Endothelial cell of umbilical vein (primary cell): ENCODE measurements at places on chromosomes 3 and 15.

DNA sequence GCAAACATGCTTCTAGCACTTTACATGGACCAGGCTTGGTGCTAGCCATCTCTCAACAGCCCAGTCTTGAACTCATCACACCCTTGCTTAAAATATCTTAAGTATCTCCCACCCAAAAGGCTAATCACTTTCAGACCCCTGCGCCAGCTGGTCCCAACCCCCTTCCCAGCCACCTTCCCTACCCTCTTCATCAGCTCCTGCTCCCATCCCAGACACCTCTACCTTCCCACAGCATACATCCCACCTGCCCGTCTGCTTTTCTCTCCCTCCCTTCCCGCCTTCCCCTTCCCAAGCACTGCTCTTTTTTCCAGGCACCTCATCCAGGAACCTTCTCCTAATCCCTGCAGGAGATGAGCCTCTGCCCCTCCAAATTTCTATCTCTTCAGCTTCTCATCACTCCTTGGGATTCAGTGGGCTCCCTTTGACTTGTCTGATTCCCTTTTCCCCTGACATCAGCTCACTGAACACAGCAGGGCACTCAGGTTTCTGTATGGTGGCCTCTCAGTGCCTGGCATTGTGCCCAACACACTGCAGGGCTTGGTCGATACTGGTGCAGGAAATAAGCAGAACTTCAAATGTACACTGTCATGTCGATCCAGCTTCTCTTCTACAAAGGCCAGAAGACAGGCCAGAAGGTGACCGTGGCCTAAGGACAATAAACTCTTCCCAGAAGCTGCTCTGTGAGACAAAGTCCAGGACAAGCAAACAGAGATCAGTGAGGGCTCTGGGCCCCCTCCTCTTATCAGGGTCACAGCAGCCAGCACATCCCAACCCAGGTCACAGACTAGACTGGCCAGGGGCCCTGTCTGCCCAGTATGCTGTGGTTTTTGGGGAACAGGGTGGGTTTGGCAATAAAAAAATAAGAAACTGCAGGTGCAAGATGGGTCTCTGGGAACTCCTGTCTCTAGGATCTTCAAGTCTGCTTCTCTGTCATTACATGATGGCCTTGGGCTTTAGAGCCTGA is 2.2 kb upstream of the ITIH1 start:
- DNase-seq: no peak

- DNase-seq: no peak
These were observed 857.7 kb downstream of the OTOL1 start for GRCh38 chr3:162354356-162354755.

DNA sequence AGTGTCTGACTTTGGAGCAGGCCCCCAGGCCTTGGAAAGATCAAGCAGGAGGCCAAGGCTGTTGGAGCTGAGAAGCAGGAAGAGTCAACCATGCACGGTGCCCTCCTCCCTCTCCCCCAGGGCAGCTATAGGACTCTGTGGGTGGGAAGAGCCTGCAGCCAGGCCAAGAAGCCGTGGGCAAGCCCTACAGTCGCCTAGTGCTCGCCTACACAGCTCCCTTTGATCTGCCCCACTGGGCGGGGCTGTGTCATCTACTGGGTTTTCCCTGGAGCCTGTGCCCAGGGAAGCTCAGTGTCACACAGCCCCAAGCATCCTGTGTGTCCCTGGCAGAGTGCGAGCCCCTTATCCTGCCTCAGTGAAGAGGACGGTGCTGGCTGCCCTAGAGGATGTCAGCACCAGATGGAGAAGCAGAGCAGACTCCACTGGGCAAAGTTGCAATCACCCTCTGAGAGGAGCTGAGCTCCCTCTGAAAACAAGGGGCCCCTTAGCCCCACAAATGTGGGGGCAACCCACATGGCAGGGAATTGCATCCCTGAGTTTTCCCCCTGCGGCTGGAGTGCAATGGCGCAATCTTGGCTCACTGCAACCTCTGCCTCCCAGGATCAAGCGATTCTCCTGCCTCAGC is 72.2 kb downstream of the KLF13 start:
- DNase-seq: no peak

DNA sequence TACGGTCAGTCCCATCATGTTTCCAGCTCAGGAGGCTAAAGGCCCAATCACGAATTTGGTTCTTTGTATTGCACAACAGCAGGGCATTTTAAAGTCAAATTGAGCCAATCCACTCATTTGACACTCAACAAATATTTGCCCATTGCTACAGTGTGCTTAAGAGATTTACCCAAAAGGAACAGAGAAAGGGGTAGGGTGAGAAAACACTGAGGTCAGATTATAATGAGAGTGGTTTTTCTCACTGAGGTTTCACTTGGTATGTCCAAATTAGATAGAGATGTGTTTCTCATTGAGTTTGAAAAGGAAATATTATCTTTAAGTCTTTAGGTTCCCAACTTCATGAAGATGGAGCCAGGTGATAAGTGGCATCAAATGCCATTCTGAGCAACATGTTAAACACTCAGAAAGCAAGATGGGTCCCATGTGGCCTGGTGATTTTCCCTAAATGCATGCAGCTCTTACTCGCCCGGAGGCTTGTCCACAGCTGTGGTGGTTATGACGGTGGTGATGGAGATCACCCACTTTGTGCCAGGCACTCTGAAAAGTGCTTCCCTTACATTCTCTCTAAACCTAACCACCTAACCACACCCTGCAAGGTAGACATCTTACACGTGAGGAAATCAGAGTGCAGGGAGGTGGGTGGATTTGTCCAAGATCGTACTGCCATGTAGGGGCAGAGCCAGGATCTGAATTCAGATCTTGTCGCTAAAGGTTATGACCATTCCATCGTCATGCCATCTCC is 31.2 kb upstream of the USP3 start:
- DNase-seq: no peak

- peak; percentile 28 for DNase-seq
These were observed 81.9 kb upstream of the ADAMTSL3 start for GRCh38 chr15:83571820-83572707.

DNA sequence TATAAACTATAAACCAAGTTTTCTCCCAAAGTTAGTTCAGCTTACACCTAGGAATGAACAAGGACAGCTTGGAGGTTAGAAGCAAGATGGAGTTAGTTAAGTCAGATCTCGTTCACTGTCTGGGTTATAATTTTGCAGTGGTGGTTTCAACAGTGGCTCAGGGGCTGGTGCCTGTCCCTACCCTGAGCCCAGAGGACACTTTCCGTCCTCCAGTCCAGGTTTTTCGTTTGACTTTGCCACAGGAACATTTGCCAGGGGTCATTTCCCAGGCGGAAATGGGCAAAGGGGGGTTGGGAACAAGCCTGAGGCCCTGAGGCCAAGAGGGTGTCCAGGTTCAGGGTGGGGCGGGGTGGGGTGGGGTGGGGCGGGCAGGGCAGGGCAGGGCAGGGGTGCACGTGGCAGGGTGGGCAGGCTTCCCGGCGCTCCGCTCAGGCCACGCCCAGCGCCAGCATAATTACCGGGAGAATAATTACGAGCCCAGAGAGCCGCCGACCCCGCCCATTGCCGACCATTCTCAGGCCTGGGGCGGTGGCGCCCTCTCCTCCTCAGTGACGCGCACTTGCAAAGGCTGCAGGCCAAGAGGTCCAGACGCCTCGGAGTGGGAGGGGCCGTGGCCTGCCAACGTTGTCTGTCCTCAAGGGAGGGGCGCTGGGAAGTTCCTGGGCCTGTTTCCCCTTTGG is 70.4 kb downstream of the KLF13 start:
- DNase-seq: peak; percentile 67

DNA sequence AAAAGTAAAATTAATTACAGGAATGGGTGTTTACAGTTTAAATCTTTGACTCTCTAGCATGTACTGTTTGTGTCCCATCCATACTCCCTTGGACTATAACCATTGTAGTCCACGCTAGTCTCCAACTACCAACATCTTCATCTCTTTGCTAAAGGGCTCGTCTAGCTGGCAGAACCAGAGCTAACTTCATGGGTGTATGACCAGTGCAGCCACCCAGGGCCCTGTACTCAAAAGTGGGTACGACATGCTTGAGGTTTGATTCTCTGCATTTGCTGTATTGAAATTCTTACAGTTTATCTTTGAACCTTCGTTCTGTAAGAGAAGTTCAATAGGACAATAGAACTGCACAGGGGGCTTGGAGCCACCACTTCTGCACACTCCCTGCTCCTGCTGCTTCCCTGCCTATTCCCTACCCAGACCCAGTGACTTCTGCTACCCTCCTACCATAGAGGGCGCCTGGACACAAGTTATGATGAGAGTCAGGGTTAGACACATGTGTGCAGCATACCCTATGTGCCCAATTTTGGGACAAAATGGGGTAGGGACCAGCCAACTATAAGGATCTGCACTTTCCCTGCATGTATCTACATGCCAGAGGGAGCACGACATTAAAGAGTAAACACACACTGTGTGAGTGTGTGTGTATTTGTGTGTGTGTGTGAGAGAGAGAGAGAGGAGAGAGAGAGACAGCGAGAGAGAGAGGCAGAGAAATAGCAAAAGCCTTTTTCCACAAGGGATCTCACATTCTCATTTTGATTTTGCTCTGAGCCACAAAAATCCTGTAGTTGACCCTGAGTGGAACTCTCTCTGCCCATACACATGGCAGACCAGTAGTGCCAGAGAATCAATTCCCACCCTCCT is 59.0 kb upstream of the NECTIN3 start:
- DNase-seq: no peak

DNA sequence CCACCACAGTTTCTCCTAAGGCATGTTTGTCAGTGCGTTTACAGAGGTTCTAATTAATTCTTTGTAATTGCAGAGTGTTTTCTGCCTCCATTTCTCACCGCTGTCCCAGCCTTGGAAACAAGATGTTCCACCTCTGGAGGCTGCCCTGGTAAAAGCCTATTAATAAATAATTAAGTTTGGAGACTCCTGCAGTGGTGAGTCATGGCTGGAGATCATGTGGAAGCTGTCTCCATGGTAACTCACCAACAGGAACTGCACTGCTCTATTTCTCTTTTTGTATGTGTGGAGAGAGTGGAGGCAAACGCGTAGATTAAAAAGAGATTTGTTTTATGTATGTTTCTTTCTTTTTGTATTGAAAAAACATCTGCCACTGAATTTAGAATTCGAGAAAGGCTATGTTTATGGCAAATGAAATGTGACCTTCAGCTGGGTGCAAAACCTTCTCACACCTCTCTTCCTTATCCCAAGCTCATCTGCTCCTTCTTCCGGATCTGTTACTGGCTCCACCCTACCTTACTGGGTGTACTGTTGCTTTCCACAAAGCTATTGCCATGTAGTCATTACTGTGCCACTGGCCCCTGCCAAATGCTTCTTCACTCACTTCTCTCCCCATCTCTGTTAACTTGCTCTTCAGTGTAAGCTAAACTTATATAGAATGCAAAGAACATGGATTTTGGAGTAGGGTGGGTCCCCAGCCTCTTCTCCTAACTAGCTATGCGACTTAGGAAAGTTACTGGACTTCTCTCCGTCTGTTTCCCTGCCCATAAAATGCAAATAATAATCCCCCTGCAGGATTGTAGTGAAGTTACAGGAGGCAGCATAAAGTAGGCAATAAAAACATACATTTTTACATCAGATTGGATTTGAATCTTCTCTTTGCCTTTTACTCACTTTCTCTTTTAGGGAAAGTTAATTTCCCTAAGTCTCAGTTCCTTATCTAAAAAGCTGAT is 778.5 kb downstream of the NTRK3 start:
- no peak for DNase-seq

DNA sequence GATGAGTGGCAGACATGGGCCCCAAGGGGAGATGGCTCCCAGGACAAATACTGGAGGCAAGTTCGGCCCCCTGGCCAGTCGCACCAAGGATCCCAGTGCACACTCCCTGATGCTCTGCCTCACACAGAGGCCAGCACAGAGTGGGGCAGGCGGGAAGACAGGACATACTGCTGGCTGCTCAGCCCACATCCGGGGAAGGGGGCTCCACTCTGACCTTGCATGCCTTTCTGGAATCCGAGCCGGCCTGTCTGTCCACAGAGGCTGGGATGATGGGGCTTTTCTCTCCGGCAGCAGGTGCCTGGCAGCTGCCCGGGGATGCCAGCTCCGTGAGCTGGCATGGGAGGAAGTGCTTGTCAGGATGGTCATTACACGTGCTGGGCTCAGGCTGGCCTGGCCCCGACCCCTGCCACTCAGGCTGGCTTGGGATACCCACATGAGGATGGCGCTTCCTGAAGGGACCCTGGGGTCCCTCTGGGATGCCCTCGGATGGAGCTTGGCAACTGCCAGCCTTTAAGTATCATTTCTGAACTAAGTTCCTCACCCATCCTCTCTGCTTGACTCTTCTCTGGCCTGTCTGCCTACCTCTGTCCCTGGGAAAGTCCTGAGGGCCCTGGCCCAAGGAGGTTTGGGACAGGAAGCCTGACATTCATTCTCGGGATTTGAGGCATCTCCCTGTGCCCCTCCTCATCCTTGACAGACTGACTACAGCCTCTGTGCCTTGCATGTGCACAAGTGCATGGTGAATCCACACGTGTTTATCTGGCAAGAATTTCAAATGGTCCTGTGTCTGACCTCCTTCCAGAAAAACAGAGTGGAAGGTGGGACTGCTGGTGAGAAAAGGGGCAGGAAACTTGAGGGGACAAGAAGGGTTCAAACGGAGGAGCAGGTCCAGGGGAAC is 46.5 kb downstream of the EXOG start:
- no peak for DNase-seq

DNA sequence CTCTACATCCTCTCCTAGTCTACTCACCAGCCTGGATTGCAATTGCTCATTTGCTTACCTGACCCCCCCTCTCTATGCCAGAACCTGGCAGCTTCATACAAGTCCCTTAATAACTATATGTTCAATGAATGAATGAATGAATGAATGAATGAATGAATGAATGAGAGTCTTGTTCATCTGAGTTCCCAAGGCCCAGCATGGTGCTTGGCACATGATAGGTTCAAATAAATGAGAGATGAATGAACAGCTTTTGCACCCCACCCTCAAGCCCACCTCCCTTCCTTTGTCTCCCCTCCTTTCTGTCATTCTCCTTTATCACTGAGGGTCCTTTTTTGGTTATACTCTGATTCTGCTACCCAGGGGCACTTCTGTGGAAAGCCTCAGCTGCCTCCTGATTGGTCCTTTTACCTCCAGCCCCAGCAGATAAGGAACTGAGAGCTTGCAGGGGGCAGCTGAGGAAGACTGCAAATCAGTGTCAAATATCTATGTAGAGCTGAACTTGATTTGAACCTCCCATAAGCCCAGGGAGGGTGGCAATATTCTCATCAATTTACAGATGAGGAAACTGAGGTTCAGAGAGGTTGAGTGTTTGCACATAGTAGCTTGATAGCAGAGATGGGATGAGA is 54.1 kb upstream of the CHRNB4 start:
- DNase-seq: no peak

- DNase-seq: no peak
These were observed 376.5 kb upstream of the TPM1 start for GRCh38 chr15:62666046-62666445.

GRCh38 chr15:77606142-77607034 is 26.3 kb downstream of the LINGO1 start:
- DNase-seq: peak; percentile 41

DNA sequence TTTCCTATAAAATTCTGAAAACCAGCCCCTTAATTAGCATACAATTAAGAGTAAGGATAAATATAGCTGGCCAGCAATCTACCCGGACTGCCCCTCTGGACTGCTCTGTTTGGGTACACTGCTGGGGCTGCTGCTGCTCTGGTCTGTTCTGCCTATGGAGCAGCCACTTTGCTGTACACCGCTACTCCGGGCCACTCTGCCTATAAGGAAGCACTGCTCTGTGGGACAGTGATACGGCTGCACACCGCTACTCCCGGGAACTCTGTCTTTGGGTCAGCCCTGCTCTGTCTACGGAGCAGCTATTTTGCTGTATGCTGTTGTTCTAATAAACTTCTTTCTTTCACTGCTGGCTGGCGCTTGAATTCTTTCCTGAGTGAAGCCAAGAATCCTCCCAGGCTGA is 316.5 kb upstream of the PLSCR5 start:
- DNase-seq: no peak
